ENCODE measurements at places on chromosomes 5 and 9.

GRCh38 chr9:123276551-123276950 is 8.2 kb upstream of the STRBP start:
- DNase-seq, result no peak

GRCh38 chr9:137406876-137407589 is 15.9 kb downstream of the EXD3 start:
- DNase-seq, result no peak

GRCh38 chr9:92402360-92402759 is 2.0 kb downstream of the OGN start:
- DNase-seq, result no peak

DNA sequence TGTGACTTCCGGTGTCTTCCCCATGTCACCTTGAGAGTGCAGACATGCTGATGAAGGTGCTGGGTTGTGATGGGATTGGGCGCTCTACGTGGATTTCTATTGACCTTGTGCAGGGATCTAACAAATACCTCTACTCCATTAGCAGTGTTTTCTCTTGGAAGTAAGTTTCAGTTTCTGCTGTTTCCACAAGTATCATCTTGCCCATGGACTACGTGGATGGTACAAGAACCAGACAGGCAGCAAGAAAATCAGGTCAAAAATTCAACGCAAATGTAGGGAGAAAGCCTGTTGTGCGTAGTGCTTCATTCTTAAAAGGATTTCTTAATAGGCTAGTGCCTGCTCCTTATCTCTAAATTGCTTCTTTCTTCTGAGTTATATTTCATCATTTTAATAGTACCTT is 60.8 kb downstream of the AOPEP start:
- DNase-seq, result no peak

DNA sequence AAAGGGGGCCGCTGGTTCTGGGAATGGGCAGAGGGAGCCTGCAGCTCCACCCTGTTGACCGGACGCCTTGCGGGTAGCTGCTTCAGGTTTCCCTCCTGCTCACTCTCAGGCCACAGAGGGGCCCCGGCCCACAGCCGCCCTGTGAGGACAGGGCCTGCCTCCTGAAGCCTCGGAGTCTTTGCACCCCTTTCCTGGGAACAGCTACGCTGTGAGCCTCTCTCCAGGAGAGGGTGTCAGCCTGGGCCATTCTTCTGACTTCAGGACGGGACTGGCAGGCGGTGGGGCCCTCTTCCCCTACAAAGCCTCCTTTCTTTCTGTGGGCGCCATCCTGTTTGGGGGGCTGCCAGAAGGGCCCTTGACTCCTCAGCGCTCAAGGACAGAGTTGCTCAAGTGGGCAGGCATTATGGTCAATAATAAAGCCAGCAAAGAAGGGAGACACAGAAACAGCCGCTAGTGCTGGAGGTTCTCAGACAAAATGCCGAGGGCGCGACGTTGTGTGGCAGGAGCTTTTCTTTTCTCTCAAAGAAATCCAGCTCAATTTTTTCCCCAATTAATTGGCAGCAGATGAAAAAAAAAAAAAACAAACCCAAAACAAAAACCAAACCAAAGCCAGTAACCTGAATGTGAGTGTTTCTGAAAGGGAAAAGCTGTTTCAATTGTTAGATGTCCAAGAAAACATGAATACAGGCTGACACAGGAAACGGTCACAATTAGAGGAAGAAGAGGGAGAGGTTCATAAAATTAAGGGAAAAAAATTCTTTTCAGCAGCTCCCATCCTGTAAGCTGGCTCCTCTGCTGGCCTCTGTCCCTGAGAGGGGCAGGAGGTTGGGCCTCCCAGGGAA is 12.8 kb upstream of the SLC25A51 start:
- peak; percentile 37 for DNase-seq

DNA sequence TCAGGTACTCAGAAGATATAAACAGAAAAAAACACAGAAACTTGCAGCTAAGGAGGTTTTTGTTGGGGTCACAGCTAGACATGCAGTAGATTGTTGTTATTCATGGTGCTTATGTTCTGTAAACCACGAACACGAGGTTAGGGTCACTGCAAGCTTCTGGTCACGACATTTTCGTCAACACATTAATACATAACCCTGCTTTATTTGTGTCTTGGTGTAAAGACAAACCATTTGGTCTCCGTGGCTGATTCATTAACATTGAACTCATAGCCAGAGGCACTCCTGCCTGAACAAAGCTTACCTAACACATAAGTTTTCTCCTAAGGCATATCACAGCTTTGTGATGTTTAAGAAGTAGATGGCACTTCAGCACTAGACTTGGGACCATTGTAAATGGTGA is 16.9 kb downstream of the TEK start:
- DNase-seq, result no peak

- no peak for DNase-seq
These were observed 10.8 kb downstream of the TRIM32 start for GRCh38 chr9:116697887-116698286.

GRCh38 chr5:141742866-141743851 is 61.1 kb upstream of the ARAP3 start:
- DNase-seq, result no peak

DNA sequence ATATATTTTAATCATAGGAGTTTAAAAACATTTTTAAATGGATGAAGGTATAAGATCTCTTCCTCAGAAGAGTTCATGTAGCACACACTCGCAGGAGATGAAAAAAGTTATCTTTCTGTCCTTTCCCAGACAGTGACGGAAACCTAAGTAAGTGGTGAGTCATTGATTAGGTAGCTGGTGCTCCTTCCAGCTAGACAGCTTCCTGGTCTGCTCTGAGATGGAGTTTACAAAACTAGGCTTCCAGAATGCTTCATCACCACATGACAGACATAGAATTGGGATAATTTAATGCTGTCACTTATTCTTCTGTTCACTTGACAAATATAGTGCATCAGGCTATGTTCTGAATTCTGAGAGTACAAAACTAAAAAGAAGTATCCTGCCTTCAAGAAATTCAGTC is 2393.0 kb upstream of the C9orf72 start:
- no peak for DNase-seq

DNA sequence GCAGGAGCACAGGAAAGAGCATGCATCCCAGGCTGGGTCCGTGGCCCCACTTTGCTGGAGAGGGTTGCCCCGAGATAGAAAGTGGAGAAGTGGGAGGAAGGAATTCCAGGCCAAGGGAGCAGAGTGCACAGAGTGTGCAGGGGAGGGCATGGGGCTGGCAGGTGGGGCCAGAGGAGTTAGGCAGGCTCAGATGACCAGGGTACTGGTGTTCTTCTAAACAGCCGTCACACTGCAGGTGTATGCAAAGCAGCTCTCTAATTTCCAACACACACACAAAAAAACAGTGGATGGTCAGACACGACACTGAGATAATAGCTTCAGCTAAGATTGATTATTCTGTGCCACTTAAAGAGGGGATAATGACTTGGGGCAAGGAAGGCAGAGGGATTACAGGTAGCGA is 212.2 kb downstream of the MTRR start:
- DNase-seq, result no peak

- no peak for DNase-seq
These were observed 22.3 kb upstream of the UNC5A start for GRCh38 chr5:176788091-176788490.

- DNase-seq, result no peak
These were observed 16.4 kb upstream of the ZNF474 start for GRCh38 chr5:122112733-122113558.

GRCh38 chr9:106587042-106587441 is 275.9 kb upstream of the ZNF462 start:
- no peak for DNase-seq

DNA sequence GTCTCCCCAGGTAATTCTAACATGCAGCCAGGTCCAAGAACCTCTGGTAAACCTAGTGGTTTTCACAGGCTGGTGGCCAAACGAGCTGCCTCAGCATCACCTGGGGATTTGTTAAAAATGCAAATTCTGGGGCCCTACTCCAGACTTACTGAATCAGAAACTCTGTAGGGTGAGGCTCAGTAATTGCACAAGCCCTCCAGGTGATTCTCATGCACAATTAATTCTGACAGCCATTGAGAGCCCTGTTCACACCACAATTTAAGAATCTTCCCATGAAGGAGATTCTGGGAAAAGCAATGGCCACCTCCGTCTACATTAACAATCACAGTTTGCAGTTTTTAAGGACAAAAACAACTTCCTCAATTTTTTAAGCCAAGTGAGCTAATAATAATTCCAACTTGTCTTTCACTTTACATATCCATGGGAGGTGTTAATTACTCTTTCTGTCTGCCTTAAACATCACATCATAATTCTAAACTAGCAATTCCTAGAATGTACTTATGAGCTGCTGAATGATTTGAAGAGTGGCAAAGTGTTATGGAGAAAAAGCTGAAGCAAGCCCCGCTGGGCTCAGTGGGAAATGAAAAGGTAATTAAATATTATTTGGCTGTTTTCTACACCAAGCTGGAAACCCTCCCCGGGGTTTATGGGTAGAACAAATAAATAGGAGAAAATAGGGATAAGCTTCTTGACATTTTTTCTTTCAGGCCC is 70.0 kb downstream of the GLDC start:
- DNase-seq, result no peak

- DNase-seq, result no peak
These were observed 1981.7 kb upstream of the NUDT12 start for GRCh38 chr5:105544300-105544699.

- peak; percentile 29 for DNase-seq
These were observed 1208.2 kb upstream of the C9orf72 start for GRCh38 chr9:28781481-28781880.

DNA sequence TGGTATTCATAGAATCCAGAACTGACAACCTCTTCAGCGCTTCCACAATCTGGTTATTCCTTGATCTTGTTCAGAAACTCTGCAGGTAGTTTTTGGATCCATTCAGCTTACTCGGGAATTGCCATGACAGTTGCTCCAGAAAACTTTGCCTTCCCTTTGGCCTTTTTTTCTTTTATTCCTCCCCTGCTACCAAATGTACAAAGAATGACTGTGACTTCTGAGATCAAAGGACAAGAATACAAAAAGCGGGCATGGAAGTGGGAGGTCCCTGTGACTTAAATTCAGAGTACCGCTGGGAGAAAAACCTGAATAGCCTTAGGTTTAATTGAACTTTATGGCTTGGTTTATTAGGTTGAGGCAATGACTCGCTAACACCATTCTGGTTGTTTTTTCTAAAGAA is 59.5 kb downstream of the ADGRV1 start:
- DNase-seq, result no peak

DNA sequence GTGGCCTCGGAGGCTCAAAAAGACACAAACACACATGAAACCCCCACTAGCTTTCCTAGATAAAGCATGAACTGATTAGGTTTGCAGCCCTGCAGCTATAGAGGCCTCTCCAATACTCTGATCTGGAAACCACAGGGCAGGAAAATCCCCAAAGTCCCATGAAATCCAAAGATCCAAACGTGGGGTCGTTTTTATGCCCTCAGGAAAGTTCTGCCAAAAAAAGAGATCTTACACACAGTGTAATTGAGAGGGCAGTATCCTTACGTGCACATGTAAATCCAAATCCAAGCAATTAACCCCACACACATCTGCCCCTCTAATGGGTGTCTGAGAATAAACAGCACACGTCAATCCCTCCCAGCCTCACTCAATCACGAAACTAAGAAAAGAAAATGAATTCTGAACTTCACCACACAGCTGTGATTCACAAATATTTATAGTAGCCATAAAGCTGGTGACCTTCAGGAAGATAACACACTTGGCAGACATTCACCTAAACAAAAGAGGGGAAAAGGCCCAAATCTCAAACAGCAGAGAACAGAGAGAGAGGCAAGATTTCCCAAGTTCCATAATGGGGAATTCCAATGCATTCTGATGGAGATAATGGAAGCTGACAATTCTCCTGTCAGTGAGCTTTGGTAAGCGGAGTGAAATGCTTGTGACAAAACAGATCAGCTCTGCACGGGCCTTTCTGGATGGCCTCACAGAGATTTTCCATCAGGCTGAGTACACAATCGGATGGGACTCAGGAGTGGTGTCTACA is 114.2 kb downstream of the SEMA5A start:
- no peak for DNase-seq

GRCh38 chr5:141513627-141514329 is 24.9 kb downstream of the PCDHGC5 start:
- peak; percentile 23 for DNase-seq

DNA sequence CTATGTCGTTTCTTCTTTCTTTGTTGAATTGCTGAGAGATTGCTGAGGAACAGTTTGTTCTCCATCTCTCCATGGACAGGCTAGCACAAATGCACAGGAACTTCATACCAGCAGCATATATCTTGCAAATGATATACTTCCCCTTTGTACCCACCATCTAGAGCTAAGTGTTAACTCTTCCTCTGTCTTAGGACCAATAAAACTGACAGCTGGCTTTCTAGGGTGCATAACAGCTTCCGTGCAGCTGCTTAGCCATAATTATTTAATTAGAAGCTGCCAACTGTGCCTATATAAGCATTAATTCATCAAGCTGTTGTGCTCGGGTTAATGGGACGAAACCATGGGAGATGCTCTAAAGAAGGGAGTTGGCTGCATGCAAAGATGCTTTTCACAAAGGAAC is 38.7 kb downstream of the KCTD16 start:
- DNase-seq, result no peak

DNA sequence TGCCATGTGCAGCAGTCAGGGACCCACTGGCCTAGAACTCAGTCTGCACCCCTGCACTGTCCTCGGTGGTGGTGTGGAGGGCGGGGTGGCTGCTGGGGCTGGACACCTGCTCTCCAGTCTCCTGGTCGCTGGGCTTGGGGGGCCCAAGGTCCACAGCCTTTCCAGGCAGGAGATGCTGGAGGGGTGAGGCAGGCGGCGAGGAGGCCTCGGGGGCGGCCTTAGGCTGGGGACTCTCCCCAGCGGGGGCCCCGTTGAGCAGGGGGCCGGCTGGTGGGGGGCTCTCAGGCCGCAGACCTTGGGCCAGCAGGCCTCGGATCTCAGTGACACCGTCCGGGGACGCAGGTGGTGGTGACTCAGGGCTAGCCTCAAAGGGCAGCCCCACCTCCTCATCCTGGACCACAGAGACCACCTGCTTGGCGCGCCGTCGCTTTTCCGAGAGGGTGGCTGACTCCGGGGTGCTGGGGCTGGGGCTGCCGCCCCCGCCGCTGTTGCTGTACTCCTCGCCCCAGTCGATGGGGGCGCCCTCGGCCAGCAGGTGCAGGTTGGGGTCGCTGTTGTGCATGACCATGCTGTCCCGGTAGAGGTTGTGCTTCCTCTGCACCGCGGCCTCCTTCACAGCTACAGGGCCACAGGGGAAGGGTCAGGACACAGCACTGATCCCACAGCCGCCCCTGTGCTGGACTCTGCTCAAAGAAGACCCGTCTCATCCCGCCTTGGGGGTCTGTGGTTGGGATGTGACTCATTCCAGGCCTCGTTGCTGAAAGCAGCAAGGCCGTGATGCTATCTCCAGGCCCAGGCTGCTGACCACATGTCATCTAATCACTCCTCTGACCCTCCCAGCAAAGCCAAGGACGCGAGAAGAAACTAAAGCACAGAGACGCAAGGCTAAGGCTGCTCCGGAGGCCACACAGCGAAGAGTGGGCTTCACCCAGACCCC is 55.8 kb downstream of the LRSAM1 start:
- DNase-seq, result no peak

All from NCI-H1092 (cell line).